ENCODE measurements at places on chromosomes 5 and 9.

GRCh38 chr5:11214864-11215644 lies 454.0 kb upstream of the DAP start:
- no peak for DNase-seq

- DNase-seq = no peak
These were observed 230.1 kb downstream of the CAAP1 start for GRCh38 chr9:26662476-26662875.

DNA sequence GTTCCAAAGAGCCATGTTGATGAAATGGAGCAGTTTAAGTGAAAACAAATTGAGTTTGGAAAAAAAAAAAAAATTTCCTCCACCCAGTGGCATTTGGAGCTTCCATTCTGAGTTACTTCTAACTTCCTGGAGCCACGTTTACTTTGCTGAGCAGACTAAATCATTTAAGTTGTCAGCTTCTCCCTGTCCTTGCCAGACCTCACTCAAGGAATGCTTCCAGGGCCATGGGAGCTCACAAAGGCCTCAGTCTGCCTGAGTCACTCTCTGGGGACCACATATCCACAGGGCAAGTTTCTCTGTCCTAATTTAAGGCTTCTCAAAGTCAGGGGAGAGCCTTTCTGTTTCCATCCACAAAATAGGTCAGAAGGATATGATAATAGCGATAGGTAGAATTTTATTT lies 210.3 kb upstream of the TNC start:
- no peak for DNase-seq

GRCh38 chr5:6525910-6526309 lies 77.3 kb downstream of the UBE2QL1 start:
- no peak for DNase-seq

DNA sequence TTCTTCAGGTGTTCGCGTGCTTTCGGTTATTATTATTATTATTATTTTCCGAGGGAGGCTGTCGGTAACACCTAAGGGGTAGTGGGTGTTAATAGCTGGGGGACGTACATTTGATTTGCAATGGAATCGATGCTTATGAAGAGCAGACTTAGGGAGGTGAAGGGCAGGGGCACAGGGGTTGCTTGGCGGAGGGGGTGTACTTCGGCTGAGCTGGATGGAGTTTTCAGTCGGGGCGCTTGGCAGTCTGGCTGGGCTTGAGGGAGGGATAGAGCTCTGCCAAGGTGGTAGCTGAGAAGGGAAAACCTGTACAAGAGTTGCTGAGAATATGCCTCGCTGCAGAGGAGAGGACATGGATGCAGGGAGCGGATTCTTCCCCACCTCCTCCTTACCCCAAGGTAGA lies 617 bp upstream of the PTPRD start:
- DNase-seq = no peak

DNA sequence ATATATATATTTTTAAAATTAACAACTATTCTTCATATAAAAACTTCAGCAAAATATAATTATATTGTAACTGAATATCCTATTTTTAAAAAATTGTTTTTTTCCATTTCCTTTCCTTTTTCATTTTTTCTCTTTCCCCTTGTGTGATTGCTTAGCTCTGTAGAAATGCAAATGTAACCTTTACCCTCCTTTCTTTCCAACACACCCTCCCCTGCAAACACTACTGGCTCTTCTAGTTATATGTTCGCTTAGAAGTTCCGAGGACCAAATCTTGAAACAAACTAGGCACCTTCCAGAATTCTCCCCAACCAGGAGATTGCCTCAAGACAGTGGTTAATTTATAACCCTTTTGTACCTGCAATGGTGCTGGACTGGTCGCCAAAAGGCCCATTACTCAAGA lies 1980.0 kb upstream of the CDH6 start:
- no peak for DNase-seq

GRCh38 chr5:145912594-145912993 lies 23.8 kb upstream of the SH3RF2 start:
- no peak for DNase-seq

Measured in muscle of arm (tissue), 14 donors.